Stimulated activated CD8-positive, alpha-beta memory T cell treated with anti-CD3 and anti-CD28 coated beads, Interleukin-15, amount 100 ng/mL, for 48 hours (primary cell): ENCODE measurements at places on chromosomes 1 and 21.

DNA sequence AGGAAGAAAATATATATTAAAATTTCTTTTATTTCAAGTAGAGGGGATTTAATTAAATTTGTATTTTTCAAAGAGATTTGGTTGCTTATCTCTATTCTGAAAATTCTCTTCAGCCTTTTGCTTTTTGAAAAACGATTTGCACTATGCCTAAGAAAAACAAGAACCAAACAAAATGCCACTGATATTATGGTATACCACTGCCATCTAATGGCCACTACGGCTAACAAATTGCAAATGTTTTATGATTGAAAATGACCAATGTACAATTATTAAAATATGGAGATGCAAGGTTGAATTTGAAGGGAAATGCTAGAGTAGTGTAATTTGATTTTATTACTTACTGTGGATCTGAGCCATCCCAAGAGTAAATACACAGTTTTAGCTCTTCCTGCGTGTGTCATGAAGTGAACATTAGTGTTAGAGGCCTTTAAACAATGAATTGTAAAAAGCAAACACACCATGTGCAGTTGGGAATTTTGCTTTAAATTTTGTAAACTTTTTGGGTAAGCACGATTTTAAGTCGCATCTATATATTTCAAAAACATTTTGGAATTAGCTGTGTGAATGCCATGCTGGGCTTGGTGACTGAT is 137.4 kb upstream of the USP25 start:
- no peak for DNase-seq

- no peak for DNase-seq
Measured at GRCh38 chr1:225250432-225250831, 177.4 kb downstream of the LBR start.

GRCh38 chr1:183932412-183932811 is 105.1 kb downstream of the COLGALT2 start:
- DNase-seq: no peak

DNA sequence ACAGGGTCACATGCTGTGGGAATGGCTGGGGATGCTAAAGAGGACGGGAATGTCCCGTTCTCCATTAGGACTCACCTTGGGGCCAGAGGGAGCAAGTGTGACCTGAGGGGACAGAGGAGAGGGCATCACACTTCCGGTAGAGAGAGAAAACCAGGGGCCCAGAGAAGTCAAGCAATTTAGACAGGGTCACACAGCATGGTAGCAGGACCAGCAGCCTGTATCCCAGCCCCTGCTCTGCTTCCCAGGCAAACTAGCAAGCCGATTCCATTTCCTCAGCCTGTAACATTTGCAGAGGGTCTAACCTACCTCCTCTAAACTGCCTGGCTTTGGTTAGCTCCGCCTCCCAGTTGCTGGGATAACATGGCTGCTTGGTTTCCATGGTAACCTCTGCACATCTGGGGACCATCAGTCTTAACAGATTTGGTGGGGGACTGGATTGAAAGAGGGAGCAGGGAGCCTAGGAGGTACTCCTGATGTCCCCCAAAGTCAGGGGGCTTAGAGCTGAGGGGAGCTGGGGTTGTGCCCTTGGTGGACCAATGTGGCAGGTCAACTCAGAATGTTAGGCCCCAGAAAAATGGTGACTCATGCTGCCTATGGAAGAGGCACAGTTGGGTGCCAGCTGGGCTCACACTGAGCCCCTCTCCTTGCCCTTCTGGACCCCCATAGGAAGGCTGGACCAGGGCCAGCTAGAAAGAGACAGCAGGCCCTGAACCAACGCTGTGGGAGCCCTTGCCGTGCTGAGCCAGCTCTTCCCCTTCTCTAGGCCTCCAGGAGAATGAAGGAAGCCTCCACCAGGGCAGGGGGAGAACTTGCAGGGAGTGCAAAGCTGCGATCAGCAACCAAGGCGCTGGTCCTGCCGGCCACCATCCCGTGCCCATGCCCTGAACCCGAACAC is 9.5 kb downstream of the COL16A1 start:
- DNase-seq: no peak

GRCh38 chr1:228351850-228352249 is 54.8 kb downstream of the TRIM11 start:
- no peak for DNase-seq

- no peak for DNase-seq
Measured at GRCh38 chr1:40059338-40059959, 18.9 kb downstream of the CAP1 start.

DNA sequence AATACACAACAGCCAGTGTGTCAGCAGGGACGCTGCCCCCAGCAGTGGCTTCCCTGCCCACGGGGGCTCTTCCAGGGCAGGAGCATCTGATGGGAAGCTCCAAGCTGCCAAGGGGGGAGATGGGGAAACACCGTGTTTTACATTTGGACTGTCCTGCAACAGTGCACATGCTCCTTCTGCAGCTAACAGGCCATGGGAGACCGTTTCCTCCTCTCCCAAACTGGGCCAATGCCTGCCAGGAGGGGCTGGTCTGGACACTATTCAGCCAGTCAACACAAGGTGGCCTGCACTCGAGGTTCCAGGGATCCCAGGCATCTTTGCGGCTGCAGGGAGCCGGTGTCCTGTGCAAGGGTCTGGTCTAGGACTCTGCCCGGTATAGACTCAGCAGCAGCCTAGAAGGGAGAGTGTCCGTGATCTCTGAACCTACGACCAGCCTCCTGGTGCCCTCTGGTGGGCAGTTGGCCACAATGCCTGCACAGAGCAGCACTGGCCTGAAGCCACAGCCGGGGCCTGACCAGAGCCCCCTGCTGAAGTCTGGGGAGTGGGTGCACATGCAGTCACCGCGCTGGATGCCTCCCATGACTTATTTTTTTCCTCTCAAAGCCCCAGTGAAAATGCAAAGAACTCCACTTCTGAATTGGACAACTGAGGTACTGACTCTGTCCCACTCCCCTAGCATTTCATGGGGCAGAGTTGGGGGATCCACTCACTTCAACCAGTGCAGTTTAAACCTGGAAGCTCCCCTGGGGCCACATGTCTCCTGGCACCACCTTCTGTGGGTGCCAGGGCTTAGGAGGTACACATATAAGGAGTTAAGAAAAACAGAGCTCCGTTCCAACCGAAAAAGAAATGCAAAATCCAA is 33.3 kb downstream of the RCC2 start:
- DNase-seq: peak; percentile 13

- no peak for DNase-seq
Measured at GRCh38 chr21:19368944-19369343, 965.4 kb upstream of the TMPRSS15 start.

DNA sequence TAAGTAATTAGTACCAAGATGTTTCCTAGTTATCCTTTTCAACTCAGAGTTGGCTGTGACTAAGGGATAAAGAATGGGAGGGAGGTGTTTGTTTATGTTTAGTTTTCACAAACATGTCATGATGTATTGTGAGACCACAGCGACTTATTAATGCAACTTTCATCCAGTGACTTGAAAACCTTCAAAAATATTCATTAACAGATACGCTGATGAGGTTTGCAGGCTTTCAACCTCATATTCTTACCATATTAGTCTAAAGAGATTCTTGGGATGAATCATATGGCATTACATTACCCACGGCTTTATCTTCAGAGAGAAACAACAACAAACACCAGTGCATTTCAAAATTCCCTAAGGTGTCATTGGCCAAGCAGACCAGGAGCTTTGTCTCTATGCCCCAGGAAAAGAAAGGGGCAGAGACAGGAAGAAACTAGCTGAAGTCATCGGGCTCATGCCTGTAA is 36.4 kb downstream of the PALMD start:
- no peak for DNase-seq

DNA sequence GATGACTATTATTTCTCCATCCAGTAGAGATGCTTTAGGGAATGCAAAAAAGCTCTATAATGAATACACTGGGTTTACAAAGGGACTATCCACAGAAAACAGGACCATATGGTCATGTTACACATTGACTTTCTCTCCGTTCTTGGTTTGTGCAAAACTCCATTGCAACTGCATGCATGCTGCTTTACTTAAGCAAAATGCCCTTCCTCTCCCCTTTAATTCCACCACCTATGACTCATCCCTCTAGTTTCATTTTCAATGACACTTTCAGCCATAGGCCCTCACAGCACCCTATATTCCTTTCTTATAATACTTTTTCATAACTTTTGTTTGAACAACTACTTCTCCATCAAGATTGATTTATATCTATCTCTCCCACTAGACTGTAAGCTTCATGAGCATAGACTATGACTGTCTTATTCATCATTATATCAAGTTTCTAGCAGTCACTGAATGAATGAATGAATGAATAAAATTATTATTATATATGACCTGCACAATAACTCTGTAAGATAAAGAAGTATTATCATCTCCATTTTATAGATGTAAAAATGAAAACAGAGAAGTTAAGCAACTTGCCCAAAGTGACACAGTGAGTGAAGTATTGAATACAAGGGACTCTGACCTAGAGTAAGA is 248.9 kb downstream of the PLPP3 start:
- DNase-seq: no peak

DNA sequence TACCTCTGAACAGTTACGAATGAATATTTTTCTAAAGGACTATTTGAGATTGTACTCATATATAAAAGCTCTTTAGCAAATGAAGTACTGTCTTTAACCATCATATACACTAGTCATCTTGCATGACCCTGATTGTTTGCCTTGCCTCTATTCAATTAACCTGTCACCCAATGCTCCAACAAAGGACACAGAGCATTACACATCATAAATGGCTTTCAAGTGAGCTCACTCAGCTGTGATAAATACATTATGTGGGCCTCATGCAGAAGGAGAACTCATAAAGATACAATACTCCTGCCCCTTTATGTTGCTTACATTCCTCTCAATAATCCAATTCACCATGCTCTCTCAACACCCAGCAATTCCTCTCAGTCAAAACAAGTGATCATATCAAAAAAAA is 993.0 kb upstream of the PRMT6 start:
- no peak for DNase-seq

DNA sequence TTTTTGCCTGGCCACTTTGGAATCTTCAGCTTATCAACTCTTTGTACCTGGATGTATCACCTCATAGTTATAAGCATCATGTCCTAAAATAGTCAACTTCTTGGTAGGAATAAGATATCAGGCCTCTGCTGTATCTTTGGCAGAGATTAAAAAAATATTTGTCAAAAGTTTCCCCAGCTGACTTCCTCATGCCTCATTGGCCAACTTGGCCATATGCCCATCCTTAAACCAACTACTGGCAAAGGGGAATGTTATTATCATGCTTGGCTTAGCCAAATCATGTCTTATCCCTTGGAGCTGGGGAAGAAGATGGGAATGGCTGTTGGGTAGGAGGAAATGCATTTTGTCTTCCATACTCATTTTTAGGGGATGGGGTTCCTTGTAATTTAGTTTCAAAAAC is 23.4 kb downstream of the NFASC start:
- DNase-seq: no peak

GRCh38 chr1:232876506-232877364 is 71.5 kb downstream of the MAP10 start:
- no peak for DNase-seq

- no peak for DNase-seq
Measured at GRCh38 chr1:832136-832535, 91.6 kb upstream of the SAMD11 start.

DNA sequence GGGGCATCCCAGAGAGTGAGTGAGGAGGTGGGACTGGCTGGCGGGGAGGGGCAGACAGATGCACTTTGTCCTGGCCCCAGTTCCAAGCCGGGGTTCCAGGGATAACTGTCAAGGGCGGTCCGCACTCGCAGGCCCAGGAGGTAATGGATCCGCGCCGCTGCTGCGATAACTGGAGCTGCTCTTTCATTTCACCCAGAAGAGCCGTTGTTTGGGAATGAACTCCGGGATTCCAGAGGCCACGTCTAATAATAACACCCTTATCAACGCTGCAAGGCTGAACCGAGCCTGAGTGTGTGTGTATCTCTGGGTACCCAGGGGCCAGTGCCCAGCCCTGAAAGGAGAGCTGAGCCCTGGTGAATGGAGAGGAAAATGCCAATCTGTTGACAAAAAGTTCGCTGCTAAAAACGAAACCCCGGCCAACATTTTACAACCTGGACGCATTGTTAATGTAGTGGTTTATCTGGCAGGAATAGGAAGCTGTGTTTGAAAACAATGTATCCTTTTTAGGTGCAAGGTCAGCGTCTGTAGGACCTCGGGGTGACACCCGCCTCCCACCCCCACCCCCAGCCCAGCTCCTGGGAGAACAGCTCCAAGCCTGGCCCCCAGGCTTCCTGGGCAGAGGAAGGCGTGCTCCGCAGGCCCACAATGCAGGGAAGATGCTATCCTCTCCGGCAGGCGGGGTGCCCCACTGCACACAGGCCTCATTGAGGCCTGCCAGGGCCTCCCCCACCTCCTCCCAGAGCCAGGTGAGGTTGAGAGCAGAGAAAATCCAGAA is 119.7 kb downstream of the PROX1 start:
- DNase-seq: no peak
